ENCODE measurements at places on chromosomes 16 and 17.
A peak's percentile ranks its signal among the peaks of the same experiment; 100 is the strongest.

GRCh38 chr17:64306850-64307463, 43.9 kb upstream of the TEX2 start:
- peak; percentile 48 for DNase-seq

DNA sequence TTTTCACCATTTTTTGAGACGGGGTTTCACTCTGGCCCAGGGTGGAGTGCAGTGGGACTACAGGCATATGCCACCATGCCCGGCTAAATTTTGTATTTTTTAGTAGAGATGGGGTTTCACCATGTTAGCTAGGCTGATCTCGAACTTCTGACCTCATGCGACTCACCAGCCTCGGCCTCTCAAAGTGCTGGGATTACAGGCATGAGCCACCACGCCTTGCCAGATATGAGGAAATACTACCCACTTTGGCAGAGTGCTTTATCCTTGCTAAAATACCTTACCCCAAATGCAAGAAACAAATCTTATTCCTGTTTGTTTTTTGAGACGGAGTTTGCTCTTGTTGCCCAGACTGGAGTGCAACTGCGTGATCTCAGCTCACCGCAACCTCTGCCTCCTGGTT, 62.9 kb upstream of the MGAT5B start:
- no peak for DNase-seq

GRCh38 chr17:46991617-46992016, 12.6 kb upstream of the RPRML start:
- no peak for DNase-seq

DNA sequence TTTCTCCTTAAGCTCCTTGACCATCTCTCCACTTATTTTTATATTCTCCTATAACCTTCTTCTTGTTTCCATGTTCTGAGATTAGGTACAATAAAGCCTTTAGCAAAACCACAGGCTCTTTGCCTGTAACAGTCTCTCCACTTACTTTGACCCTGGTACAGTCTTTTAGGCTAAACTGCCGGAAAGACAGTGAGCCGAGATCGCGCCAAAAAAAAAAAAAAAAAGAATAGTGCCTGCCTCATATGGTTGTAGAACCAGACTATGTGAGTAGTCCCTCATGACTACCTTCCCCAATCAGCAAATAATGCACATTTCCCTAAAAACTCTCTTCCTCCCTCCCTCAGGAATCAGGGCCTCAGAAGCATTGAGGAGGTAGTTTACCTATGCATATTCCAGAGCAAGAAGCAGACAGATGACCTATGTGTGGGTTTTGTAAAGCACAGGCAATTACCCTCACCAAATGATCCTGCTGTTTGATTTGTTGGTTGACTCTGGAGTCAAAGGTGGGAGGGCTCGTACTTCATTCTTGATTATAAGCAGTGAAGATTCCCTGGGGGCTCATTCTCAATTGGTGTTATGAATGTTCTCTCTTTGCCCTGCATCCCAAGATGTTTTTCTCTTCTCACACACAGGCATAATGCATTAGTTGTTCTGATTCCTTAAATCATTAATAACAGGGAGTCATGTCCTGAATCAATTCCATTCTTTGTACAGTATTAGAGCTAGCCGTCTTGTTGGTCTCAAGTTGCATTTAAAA, 8.9 kb upstream of the NME1 start:
- DNase-seq, result no peak

DNA sequence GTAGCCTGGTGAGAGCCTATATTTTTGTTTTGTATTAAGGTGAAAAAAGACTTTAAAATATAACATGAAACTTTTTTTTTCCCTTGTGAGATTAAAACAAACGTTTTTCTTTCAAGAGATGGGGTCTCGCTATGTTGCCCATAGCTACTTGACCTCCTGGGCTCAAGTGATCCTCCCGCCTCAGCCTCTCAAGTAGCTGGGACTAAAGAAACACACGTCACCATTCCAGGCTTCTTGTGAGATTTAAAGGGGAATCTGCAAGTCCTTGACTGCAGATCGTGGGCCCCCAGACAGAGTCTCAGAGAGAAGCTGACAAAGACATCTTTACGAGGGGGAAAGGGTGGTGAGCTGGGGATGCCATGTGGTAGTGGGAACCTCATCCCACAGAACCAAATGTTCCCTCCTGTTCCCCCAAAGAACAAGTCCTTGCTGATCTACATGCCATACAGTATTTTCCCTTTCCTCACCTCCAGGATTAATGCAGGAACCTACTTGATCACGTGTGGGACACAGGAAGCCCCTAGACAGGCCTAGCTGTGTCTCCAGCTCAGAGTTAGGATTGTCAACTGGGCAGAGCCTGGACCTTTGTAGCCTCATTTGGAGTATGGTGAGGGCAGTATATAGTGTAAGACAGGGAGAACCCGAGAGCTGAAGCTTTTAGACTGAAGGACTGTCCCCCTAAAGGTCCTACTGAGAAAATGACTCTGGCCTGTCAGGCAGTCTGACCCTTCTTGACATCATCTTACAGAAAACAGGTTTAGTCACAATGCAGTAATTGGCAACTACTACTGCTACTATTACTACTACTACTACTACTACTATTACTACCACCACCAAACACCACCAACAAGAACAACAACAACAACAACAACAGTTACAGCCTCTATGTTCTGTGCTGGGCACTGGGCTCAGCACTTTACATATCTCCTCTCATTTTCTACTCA, 4.1 kb downstream of the MAP3K14 start:
- no peak for DNase-seq

DNA sequence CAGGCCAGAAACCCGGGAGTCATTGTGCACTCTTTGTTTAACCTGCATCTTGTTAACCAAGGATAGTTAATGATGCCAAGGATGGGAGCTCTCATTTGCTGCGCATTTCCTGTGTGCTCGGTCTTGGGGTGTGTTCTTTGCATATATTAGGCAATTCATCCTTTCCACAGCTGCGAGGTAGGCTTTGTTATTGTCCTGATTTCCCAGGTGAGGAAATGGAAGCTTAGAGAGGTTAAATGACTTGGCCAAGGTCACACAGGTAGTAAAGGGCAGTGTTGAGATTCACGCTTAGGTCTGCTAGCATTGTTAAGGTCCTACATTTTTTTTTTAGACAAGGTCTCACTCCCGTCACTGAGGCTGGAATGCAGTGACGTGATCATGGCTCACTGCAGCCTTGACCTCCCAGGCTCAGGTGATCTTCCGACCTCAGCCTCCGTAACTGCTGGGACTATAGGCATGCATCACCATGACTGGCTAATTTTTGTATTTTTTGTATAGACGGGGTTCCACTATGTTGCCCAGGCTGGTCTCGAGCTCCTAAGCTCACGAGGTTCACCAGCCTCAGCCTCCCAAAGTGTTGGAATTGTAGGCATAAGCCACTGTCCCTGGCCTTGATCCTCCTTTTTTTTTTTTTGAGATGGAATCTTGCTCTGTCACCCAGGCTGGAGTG, 5.0 kb upstream of the LRRC75A start:
- DNase-seq, result no peak

DNA sequence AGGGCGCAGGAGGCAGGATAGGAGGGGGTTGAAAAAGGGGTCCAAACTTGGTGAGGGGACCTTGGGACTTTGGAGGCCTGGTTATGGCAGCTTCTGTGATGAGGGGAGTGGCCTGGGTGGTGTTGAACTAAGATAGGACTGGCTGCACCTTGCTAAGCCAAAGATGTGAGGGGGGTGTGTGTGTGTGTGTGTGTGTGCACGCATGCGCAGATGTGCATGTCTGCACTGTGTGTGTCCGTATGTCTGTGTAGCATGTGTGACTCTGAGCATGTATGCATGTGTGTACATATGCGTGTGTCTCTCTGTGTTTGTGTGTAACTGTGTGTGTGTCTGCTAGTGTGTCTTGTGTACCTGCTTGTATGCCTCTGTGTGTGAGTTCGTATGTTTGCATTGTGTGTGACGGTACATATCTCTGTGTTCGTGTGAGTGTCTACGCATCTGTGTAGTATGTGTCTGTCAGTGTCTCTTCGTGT, 4.1 kb downstream of the SLC16A5 start:
- no peak for DNase-seq

GRCh38 chr17:81512562-81513371, at the start of gene ACTG1:
TSS of gene ACTG1 (minus strand) at chr17:81512799. CDS start at chr17:81512354, 445 bp downstream.
- DNase-seq, result peak; percentile 97

GRCh38 chr16:88932929-88933328, 44.1 kb downstream of the CBFA2T3 start:
- DNase-seq, result no peak

GRCh38 chr17:79990704-79991103, 45.0 kb downstream of the TBC1D16 start:
- DNase-seq, result no peak

GRCh38 chr17:8885967-8886684, 18.7 kb upstream of the PIK3R6 start:
- DNase-seq, result no peak

DNA sequence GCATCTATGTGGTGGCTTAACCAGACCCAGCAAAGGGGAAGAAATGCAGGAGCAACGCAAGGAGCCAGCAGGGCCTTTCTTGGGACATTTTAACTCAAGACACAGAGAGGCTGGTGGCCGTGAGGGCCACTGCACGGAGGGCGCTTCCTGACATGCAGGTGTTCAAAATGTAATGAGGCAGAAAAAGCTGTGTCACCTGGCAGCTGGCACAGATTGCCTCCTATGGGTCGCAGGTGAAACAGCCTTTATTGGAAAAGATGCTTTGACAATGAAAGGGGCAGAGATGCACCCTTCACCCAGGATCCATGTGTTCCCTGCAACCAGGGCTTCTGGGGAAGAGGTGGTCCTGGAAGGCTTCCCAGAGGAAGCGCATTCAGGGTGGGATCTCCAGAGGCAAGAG, 219.3 kb downstream of the XYLT1 start:
- DNase-seq, result no peak

GRCh38 chr17:77332034-77332971, 191.5 kb downstream of the SEC14L1 start:
- no peak for DNase-seq

DNA sequence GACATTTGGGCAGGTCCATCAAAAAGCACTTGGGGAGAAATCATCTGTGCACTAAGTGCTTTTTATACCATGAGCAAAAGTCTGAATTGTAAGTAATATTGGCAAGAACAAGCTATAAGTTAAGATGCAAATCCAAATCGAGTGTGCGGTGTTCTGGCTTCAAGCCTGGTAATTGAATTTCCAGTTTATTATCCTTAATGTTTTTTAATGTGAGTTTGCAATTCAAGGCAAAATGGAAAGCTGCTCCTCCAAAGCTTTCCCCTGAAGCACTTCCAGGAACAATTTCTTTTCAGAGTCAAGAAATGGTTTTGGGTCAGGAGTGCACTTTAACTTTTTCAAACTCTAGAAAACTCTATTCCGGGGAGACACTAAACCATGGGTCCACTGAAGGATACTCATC, 445.7 kb downstream of the TOX3 start:
- no peak for DNase-seq

- DNase-seq, result no peak
Measured at GRCh38 chr17:77304746-77305473, 164.1 kb downstream of the SEC14L1 start.

DNA sequence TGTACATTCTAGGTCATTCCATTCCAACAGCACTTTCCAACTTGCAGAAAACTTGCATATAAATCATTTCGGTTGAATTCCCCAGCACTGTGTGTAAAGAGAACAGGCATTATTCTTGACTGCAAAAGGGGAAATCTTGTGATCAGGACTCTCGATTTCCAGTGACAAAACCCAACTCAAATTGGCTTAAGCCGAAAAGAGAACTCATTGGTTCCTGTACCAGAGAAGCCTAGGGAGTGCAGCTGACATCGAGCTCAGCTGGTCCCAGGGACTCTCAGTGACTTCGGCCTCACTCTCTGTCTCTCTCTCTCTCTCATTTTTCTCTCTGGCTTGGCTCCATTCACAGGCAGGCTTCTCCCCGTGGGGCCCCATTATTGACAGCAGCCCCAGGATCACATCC, 30.7 kb downstream of the CD300LF start:
- no peak for DNase-seq

- DNase-seq, result no peak
Measured at GRCh38 chr17:81492202-81492601, 20.4 kb downstream of the ACTG1 start.

DNA sequence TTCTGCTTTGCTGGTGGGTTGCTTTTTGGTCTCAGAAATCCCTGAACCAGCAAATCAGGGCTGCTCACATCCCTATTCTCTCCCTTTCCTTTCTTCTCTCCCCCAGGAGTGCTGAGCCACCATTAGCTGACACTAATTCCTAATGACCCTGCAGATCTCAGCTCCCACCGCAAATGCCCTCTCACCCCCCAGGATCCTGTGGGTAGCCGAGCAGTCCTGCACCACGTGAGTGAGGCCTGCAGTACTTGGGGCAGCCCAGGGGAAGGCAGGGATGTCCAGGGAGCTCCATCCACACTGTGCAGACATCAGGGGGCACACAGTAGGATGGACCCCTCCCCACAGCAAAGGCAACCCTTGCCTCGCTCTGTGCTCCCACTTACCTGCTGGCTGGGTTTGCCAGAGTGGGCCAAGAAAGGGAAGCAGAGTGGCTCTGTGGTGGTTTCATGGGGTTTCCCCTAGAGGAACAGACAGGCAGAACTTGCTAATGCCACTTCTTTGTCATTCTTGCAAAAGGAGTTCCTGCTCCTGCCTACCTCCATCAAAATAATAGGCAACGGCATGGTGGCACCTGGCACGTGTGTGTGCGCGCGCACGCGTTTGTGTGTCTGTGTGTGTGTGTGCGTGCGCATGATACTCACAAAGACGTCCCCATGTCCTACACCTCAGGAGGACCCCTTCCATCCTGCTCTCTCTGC, 135.6 kb downstream of the GAS7 start:
- no peak for DNase-seq

DNA sequence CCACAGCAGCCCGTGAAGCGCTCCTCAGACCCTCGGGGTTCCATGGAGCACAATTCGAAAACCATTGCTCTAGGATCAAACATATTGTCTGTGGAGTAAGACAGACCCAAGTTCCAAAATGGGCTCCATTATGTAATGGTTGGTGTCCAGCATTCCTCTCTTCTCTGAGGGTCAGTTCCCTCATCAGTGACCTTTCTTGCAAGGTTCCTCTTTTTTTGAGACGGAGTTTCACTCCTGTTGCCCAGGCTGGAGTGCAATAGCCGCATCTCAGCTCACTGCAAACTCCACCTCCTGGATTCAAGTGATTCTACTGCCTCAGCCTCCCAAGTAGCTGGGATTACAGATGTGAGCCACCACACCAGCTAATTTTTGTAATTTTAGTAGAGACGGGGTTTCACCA, 28.4 kb downstream of the PLXDC1 start:
- DNase-seq, result no peak

GRCh38 chr16:53052519-53053501, at the start of gene CHD9NB:
TSS of gene CHD9NB (minus strand) at chr16:53052897. CDS start at chr16:53044158, 8,739 bp downstream.
- DNase-seq, result no peak

DNA sequence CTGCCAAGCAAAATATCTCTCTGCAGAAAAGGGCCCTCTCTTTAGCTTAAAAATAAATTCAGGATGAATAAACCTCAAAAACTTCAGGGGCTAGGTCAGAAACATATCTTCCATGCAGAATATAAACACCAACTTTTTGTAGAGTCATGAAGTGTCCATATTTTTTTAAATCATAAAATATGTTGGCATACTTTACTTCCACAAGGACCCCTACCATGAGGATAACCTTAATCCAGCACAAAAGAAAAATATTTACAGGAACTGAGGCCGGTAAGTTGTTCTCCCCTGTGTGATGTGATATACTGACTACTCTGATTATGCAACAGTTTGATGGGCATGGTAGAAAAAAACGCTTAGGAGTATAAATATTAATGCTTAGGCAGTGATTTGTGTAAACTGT, 264.8 kb upstream of the CDH11 start:
- DNase-seq, result no peak
